ENCODE measurements at places on chromosomes 2 and 18. TPM values are rescaled to one million over a fixed set of nuclear protein-coding genes. Genes with fewer than 3 reads are reported as not detected.

The GAL3ST2 gene
- 0.36 TPM for total RNA-seq

The RTP5 gene
- total RNA-seq = not detected

The FIGN gene
- 2.5 TPM for total RNA-seq

The GALNT13 gene
- total RNA-seq = 0.36 TPM

The UPP2 gene
- total RNA-seq = not detected

The EFR3B gene
- 0.88 TPM for total RNA-seq

The CTAGE1 gene
- total RNA-seq = not detected

The STON1 gene
- total RNA-seq = 15.6 TPM

The FOXD4L1 gene
- total RNA-seq = under 0.01 TPM

The NTSR2 gene
- not detected for total RNA-seq

The ATOH8 gene
- 18.6 TPM for total RNA-seq

The POMC gene
- total RNA-seq = 0.59 TPM

The CD207 gene
- not detected for total RNA-seq

The MTLN gene
- 26.5 TPM for total RNA-seq

The ITGA4 gene
- total RNA-seq = 9.0 TPM

The LPIN1 gene
- total RNA-seq = 117 TPM

The PECR gene
- total RNA-seq = 9.7 TPM

The DLX2 gene
- total RNA-seq = 0.59 TPM

The IL36G gene
- total RNA-seq = not detected

The EGR4 gene
- total RNA-seq = not detected

The FTCDNL1 gene
- total RNA-seq = 5.0 TPM

The GLI2 gene
- total RNA-seq = 3.8 TPM

The NRP2 gene
- total RNA-seq = 183 TPM

The GRHL1 gene
- 0.29 TPM for total RNA-seq

The COLEC12 gene
- total RNA-seq = 56.9 TPM

The SULT1C4 gene
- total RNA-seq = not detected

The SLC9A4 gene
- total RNA-seq = not detected

The OTOS gene
- not detected for total RNA-seq

The CLEC4F gene
- not detected for total RNA-seq

The KCNG3 gene
- not detected for total RNA-seq

The ALKAL2 gene
- not detected for total RNA-seq

The RTTN gene
- 11.2 TPM for total RNA-seq

The UGT1A8 gene
- not detected for total RNA-seq

The NT5C1B gene
- total RNA-seq = not detected

The POTEF gene
- total RNA-seq = 0.29 TPM

The PLB1 gene
- total RNA-seq = 0.36 TPM

The STARD7 gene
- 163 TPM for total RNA-seq

The TUBA4B gene
- not detected for total RNA-seq

The REEP1 gene
- total RNA-seq = 0.36 TPM

The FSHR gene
- 0.29 TPM for total RNA-seq

The DSEL gene
- total RNA-seq = 157 TPM

The UGT1A6 gene
- not detected for total RNA-seq

The L3MBTL4 gene
- 0.88 TPM for total RNA-seq

The CMPK2 gene
- total RNA-seq = 2.2 TPM

The KLHL14 gene
- not detected for total RNA-seq

The CHN1 gene
- 33.7 TPM for total RNA-seq

The RUFY4 gene
- total RNA-seq = not detected

The EMX1 gene
- not detected for total RNA-seq

The INPP4A gene
- 25.7 TPM for total RNA-seq

The FNDC4 gene
- total RNA-seq = 21.4 TPM

The MYOM1 gene
- 1.8 TPM for total RNA-seq
